Transverse colon (tissue), 4 donors: ENCODE measurements at places on chromosomes 3 and 15. TPM values are rescaled to one million over a fixed set of nuclear protein-coding genes. Genes with fewer than 3 reads are reported as not detected.

The EFHB gene
- not detected for total RNA-seq

GRCh38 chr3:128399221-128399915, 67.3 kb downstream of the DNAJB8 start:
- no peaks in the 10 kb centered on the region for H3K36me3 ChIP-seq
- no peak for DNase-seq
- H3K4me1 ChIP-seq, result no peaks in the 10 kb centered on the region
- no peak overlapping the region for H3K4me3 ChIP-seq

GRCh38 chr3:69324362-69325025, 61.4 kb downstream of the FRMD4B start:
- no peaks in the 10 kb centered on the region for H3K36me3 ChIP-seq
- H3K4me3 ChIP-seq, result no peak overlapping the region
- no peaks in the 10 kb centered on the region for H3K27me3 ChIP-seq
- no peak for DNase-seq
- H3K27ac ChIP-seq, result no peak overlapping the region

DNA sequence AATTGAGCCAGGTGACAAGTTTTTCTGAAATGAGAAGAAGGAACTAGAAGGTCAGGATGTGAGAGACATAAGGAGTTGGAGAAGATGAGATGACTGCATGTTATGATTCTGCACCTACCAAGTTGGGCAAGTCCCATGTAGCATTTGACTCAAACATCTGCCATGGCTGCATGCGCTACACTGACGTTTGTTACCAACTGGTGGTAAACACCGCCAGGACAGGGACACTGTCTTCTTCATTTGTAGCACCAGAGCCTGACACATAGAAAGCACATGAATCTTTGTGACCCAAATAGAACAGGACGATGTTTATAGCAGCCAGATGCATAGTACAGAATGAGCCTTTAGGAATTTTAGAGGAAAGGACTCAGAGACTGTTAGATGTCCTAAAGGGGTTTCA, 236.7 kb downstream of the MYRIP start:
- DNase-seq, result no peak
- H3K4me1 ChIP-seq, result no peaks in the 10 kb centered on the region
- no peaks in the 10 kb centered on the region for H3K27me3 ChIP-seq
- H3K4me3 ChIP-seq, result no peak overlapping the region

GRCh38 chr15:89138999-89139612, 50.9 kb downstream of the ABHD2 start:
- H3K27ac ChIP-seq, result no peak overlapping the region
- no peaks in the 10 kb centered on the region for H3K27me3 ChIP-seq
- H3K36me3 ChIP-seq, result no peaks in the 10 kb centered on the region
- no peak overlapping the region for H3K4me3 ChIP-seq
- no peak for DNase-seq

GRCh38 chr3:50606596-50606995, 5.0 kb downstream of the CISH start:
- H3K36me3 ChIP-seq, result peaks cover 7% of the 10 kb centered on the region
- DNase-seq, result no peak
- no peaks in the 10 kb centered on the region for H3K27me3 ChIP-seq
- H3K27ac ChIP-seq, result peak overlapping the region; percentile 27
- no peak overlapping the region for H3K4me3 ChIP-seq
